ENCODE measurements at places on chromosomes 12 and 14.

GRCh38 chr12:32191445-32191844, 84.8 kb downstream of the BICD1 start:
- DNase-seq: no peak

- DNase-seq: no peak
These were observed 20.4 kb downstream of the ASB2 start for GRCh38 chr14:93955850-93956481.

DNA sequence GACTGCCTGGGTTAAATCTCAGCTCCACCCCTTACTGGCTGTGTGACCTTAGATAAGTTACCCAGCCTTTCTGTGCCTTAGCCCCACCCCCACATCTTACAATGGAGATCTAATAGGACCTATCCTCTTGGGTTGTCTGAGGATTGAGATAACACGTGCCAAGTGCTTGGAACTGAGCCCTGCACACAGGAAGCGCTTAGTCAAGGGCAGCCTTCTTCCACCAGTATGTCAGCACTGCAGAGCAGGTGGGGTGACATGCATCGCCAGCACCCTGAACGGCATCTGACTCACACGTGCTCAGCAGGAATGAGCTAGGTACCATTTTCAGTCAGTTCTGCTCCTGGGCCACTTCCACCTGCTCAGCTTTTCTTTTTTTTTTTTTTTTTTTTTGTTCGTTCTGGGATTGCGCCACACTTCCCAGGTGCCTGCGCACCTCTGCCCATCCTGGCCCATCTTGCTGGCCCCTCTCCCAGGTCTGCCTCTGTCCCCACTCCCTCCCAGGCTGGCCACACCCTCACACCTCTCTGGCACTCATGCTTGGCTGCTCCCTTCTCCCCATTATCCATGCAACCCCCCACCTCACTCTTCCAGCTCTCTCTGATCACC, 19.6 kb downstream of the LGMN start:
- no peak for DNase-seq

DNA sequence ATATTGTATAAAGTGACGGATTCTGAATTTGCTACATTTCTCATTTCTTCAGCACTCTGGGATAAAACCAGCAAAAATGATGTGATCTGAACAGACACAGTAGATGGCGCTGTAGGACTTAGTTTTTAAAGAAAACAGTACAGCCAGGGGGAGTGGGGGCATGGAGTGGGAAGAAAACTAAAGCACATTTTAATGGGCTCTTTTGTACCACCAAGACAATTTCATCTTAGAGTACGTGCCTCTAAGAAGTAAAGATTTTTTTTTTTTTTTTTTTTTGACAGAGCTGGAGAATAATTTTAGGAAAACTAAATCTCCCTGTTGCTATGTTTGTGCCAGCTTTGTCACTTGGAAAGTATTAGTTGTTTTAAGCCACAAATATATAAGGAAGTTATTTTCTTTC, 124.4 kb downstream of the RAD51B start:
- no peak for DNase-seq

DNA sequence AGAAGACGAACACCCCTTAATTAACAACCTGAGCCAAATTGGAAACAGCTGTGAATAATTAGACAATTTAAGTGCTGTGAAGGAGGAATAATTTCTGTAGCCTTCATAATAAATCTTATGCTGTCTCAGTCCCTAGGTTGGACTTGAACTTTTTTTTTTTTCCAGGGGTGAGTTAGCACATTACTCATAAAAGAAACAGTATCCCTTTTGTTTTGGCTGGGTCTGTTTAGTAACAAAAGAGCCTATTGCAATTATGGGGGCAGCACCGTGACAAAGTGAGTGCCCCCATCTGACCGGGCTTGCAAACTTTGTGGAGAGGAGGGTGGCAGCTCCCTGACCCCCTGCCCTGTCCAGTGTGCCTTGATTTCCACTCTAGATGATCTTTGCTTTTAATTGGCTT, 167.4 kb downstream of the DICER1 start:
- no peak for DNase-seq

DNA sequence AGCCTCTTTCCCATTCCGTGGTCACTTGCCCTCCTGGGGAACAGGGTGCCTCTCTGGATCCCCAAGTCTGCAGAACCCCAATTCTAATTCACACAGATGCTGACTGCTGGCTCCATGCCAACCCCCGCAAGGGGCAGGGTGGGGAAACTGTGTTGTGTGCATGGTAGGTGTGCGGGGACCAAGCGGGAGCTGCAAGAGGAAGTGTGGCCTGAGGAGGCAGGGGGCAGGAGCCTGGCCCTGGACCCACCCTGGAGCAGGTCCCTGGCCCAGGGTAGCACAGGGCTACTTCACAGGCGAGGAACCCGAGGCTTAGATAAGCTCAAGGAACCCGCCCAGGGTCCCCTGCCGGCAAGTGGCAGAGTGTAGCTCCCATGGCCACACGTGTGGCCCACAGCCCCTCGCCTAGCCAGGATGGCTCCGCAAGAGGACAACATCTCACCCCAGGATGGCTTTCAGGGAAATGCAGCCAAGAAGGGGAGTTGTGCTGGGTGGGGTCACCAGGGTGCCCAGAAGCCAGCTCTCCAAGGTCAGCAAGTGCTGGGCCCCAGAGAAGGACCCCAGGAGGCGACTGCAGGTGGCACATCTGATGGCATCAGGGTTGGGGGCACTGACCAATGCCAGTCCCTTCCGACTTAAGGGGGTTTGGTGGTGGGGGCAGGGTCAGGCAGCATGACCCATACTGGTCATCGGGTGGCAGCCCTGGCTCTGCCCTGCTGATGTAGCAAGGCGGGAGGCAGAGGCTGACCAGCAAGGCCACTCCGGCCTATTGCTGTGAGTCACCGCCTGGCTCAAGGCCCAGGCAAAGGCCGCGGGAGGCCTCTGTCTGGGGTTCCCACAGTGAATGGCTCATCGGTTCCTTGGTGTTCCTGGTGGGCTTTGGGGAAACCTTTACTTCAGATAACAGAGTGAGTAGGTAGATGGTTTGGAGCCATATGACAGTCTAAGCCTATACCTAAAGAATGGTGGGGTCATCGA, 37.3 kb upstream of the EML1 start:
- no peak for DNase-seq

DNA sequence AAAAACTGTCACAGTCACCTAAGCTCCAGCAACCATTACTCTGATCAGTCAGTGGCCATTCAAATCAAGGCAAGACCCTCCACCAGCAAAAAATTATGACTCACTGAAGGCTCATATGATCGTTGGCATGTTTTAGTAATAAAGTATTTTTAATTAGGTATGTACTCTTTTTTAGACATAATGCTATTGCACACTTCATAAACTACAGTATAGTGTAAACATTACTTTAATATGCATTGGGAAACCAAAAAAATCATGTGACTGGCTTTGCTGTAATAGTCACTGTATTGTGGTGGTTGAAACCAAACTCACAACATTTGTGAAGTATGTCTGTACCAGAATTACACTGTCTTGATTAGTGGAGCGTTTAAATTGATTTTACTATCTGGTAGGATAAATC, 134.5 kb upstream of the GARIN6 start:
- no peak for DNase-seq

GRCh38 chr14:72557671-72558070, 336.2 kb downstream of the DPF3 start:
- DNase-seq: no peak

GRCh38 chr12:8890313-8891085, 23.8 kb upstream of the PHC1 start:
- DNase-seq: no peak

GRCh38 chr12:34292736-34293625, 270.7 kb downstream of the ALG10 start:
- no peak for DNase-seq

- no peak for DNase-seq
These were observed 6.8 kb upstream of the KRT83 start for GRCh38 chr12:52327830-52328500.

- DNase-seq: no peak
These were observed 85.9 kb downstream of the FBXW8 start for GRCh38 chr12:116996621-116997020.

GRCh38 chr12:3005736-3006135, 46.5 kb downstream of the TEAD4 start:
- DNase-seq: no peak

GRCh38 chr14:38442208-38442607, 186.3 kb upstream of the CLEC14A start:
- DNase-seq: no peak
